ENCODE measurements at places on chromosomes 1 and 21.

- no peak for DNase-seq
Observed at GRCh38 chr1:186798960-186799688, 29.6 kb upstream of the PLA2G4A start.

DNA sequence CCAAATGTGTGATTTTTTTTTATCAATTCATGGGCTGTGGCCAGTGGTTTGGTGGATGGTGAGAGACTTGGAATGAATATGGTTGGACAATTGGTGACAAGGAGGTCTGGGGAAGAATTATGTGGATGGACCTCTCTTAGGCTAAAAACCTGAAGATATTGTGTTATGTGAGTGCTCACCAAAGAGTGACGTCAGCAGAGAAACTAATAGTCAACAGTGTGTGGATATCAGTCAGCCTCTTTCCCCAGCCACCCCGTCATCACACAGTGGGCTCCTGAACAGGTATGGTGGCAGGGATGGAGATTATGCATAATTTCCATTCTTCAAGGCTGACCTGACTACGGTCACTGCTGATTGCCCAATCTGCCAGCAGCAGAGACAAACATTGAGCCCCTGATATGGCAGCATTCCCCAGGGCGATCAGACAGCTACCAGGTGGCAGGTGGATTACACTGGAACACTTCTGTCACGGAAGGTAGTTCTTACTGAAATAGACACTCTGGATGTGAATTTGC is 9.2 kb upstream of the OR2G2 start:
- DNase-seq: no peak

- DNase-seq: no peak
Observed at GRCh38 chr1:6831366-6831765, 46.1 kb downstream of the CAMTA1 start.

GRCh38 chr1:239719642-239720258 is 333.4 kb downstream of the CHRM3 start:
- DNase-seq: peak; percentile 4

GRCh38 chr21:34510148-34511142 is 1.6 kb downstream of the KCNE1 start:
- peak; percentile 88 for DNase-seq

DNA sequence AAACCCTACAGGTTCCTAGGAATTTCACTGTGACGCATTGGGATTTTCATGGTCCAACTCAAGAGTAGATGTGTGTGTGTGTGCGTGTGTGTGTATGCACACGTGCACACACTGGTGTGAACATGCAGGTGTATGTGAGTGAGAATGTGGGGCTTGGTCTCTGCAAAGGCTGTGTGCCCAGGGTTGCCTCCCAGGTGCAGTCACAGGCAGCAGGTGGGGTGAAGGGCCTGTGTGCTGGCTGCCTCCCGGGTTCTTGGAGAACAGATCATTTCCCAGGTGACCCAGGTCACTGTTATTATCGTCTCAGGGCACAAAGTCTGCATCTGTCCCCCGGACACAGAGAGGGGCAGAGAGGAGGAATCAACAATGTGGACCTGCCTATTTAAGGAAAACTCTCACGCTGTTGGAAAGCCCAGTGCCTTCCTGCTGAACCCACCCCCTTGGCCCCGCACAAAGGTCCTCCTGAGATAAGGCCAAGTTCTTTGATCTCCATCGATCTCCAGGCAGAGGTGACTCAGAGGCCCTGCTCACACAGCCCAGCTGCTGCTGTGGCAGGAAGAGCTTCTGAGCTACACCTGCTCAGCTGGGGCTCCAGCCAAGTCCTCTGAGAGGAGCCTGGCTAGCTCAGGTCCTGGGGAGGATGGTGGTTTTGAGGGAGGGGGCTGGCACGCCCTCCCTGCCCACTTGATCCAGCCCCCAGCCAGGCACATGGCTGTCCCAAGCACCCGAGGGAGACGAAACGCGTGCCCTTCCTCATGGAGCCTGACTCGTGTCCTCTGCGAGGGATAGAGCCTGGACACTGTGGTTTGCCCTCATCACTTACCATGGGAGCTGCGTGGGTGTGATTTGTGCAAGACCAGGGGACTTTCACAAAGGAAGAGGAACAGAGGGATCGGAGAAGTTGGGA is 134.0 kb upstream of the ARHGEF16 start:
- DNase-seq: no peak

DNA sequence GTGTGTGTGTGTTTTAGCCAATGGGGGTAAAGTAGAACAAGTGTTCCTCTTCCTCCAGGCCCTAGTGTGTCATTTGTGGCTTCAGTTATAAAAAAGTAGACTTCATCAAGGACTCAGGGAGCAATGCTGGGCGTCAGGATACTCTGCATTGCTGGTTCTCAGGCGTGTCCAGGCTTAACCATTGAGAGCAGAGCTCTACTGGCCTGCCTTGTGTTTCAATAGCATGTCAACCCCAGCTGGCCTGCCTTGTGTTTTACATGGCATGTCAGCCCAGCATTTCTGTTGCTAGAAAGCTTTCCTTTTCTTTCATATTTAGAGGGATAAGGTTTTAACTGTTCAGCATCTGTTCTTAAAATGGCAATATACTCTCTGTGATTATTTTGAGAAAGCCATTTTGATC is 117.6 kb upstream of the TMPRSS15 start:
- DNase-seq: no peak

DNA sequence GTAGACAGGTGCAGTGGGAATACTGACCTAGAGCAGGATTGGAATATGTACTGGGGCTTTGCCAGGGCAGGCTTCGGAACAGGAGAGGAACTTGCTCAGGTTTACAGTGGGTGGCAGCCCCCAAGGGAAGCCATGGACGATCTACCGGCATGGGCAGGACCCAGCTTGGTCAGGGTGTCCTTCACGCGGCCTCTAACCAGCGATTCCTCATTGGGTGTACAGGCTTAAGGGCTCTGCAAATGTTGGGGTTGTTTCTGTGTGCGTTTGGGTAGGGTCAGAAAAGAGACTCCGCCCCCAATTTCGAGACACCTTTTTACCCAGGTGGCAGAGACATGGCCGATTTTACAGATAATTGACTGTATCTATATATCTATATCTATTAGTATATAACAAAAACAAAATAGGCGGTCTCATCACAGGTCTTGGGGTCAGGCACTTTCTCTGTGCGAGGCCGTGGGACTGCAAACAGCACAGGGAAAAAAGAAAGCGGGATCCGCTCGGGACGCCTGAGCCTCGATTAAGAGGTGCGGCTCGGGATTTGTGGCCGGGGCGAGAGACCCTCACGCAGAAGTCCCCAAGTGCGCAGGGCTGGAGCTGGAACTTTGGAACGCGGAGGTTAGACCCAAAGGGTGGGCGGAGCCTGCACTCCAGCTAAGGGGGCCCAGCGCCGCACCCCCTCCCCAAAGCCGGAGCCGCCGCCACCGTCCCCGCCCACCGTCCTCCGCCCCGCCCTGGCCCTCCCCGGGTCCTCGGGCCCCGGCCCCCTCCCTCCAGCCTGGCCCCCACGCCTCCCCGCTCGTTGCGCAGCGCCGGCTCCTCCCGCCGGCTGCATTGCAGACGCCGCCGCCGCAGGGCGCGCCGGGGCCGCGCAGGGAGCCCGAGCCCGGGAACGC is 67.5 kb upstream of the VAMP3 start:
- DNase-seq: peak; percentile 25

GRCh38 chr1:224506141-224506814 is 71.7 kb upstream of the WDR26 start:
- DNase-seq: no peak

- no peak for DNase-seq
Observed at GRCh38 chr1:233599542-233600073, 14.3 kb upstream of the KCNK1 start.

- no peak for DNase-seq
Observed at GRCh38 chr1:978069-978834, 3.6 kb downstream of the PERM1 start.

- no peak for DNase-seq
Observed at GRCh38 chr1:24535021-24535424, 20.9 kb upstream of the NCMAP start.

DNA sequence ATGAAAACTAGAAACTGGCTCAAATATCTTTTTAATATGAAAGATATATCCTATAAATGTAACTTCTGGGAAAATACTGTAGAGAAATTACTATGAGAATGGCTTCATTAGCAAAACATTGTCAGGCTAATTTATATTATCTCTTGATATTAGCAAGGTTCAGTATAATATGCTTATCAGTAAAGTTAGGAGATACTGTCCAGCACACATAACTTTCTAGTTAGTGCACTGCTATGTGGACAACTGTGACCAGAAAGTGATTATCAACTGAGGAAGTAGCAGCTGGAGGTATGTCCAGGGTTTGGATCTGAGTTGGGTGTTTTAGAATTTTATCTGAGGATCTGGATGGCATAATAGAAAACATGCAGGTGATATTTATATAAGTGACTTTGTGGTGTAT is 7.5 kb downstream of the LRRC8C start:
- DNase-seq: no peak

GRCh38 chr1:185207980-185208602 is 51.1 kb downstream of the SWT1 start:
- DNase-seq: no peak

DNA sequence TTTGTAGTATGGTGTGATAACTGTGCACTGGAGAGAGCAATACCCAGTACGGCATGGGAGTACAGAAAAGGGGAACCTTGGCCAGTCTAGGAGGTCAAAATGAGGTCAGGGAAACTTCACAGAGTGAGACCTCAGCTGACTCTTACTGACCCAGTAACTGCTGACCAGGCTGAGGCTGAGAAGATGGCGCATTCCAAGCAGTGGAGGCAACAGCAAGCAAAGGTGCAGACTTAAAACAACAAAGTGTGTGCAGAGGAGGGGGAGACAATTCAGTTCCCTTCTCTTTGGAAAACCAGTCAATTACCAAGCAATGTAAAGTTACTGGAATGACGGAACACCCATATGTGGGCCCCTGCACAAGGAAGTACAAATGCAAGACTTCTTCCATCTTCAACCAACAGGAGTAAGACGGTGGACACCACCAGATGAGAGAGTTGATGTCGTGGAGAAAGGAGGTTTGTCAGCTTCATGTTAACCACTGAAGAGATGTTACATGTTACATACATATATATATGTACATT is 54.6 kb upstream of the PRDX6 start:
- DNase-seq: no peak

DNA sequence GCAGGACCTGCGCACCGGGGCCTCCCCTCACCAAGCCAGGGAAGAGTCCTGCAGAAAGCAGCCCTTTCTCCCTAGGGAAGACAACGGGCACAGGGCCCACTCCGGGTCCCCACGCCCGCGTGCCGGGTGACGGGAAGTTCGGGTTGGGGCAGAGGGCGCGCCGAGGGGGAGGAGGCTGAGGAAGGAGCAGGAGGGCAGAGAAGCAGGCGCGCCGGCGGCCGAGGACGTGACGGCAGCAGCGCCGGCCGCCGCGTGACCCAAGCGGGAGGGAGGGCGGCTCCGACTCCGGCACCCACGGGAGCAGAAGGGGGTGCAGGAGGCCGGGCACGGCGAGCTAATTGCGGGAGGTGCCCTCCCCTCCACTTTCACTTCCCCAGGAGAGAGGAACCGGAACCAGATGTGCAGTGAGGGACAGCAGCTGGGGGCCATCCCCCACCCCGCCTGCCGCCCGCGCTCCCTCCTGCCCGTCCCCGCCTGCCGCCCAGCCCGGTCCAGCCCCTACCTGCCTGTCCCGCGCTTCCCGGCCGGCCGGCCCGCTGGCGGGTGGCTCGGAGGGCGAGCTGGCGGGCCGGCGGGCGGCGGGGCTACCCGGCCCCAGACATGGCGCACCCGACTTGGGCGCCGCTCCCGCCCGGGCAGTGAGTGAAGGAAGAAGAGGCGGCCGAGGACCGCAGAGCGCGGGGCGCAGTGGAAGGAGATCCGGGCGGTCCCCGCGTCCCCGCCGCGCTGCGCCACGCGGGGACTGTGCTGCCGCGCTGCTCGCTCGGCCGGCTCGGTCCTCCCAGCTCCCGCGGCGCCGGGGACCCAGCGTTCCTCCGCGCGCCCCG is 510 bp downstream of the DENND4B start:
- peak; percentile 65 for DNase-seq
